Activated CD4-positive, alpha-beta T cell treated with anti-CD3 and anti-CD28 coated beads, Interleukin-2, Interleukin-4, amounts not matched to agents 100 ng/mL and 50 ng/mL, durations not matched to agents 16 hours and 8 hours (primary cell): ENCODE measurements at places on chromosomes 6 and 20.

GRCh38 chr6:167420177-167420576 is 95.3 kb downstream of the TTLL2 start:
- DNase-seq: no peak

- no peak for DNase-seq
Measured at GRCh38 chr6:93644611-93645010, 225.3 kb upstream of the EPHA7 start.

DNA sequence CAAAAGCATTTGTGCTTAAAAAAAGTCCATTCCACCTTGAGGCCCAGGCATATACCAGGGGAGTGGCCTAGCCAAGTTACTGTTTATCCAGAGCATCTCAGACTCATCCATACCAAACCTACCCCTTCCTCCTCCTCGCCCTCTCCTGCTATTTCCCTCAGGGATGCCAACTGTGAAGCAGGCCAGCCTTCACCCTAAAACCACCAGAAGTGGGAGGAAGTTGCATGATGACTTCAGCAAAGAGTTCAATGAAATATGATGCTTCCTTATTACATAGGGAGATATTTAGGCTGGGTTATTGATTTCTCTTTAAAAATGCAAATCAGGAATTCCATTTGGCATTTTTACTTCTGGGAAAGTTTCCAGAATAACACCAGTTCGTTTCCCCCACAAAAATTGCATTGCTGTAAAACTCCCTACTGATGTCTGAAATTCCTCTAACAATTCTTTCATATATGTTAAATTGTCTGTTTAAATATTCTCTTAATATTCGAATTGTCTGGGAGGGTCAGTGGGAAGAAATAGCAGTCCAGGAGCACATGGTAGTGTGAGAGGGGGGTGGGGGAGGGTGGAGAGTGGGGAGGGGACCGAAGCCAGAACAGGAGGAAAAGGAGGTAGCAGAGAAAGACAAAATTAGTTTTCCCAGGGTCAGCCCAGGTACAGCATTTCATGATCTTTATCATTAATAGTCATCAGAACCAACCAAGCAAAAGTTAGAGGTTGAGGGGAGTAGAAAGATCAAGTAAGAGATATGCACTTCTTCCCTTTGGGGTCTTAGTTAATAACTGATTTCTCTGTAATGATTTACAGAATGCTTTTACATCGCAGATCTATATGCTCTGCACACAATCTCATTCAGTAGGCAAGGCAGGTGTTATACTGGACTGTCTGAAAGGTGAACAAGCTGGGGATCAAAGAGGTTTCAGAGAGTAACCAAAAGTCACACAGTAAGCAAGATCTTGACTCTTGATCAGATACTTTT is 1.7 kb upstream of the TCP11 start:
- DNase-seq: no peak

GRCh38 chr20:48766961-48767960 is 60.5 kb downstream of the PREX1 start:
- no peak for DNase-seq
